ENCODE measurements at places on chromosomes 3 and 15. TPM values are rescaled to one million over a fixed set of nuclear protein-coding genes. Genes with fewer than 3 reads are reported as not detected.

- peaks cover 10% of the 10 kb centered on the region for H3K27me3 ChIP-seq
- no peak for DNase-seq
- no peaks in the 10 kb centered on the region for H3K4me1 ChIP-seq
- H3K4me3 ChIP-seq: no peak overlapping the region
- H3K27ac ChIP-seq: no peak overlapping the region
- no peaks in the 10 kb centered on the region for H3K36me3 ChIP-seq
Observed at GRCh38 chr3:5463991-5464390, 276.5 kb downstream of the EDEM1 start.

DNA sequence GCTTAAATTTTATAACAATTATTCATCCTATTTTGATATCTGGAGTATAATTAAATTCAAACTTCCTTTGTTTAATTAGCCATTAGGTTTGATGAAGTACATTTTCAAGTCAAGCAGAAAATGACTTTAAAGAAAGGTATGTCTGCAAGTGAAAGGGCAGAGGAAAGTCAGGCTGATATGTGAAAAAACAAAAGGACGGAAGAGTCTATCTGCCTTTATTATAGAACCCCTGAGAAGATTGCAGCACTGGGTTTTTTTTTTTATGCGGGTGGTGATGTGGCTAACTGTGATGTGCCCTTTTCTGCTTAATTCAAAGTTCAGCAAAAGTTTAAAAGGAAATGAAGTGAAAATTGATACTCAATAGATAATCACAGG is 83.2 kb downstream of the COL8A1 start:
- no peak overlapping the region for H3K27ac ChIP-seq
- no peaks in the 10 kb centered on the region for H3K4me1 ChIP-seq
- peaks cover 2% of the 10 kb centered on the region for H3K27me3 ChIP-seq
- DNase-seq: no peak

DNA sequence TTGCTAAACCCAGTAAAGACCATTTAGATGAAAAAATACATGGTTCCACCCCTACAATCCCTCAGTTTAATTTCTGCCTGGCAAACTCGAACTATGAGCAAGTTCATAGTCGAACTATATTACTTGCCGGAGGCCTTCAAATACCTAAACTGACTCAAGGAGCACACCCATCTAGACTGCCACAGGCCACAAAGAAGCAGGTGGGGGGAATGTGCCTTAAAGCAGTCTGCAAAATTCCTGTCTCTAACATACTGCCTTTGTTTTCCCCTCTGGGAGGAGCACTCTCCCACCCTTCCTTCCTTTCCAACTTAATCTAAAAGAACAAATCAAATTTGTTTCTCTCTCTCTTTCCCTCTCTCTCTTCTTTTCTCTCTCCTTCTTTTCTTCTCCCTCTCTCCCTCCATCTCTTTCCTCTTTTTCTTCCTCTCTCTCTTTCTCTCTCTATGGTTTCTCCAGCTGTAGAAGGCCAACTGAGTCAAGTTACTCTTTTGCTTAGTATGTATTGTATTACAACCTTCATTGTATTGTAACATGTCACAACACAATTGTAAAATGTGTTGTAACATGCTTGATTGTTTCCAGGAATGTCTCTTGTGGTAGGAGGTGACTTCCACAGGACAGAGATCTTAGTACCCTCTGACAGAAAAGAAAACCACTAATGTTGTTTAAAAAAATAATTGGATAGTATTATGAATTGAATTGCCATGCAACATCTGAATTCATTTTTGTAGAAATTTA is 496.3 kb downstream of the ROBO2 start:
- H3K27me3 ChIP-seq: no peaks in the 10 kb centered on the region
- H3K27ac ChIP-seq: no peak overlapping the region
- no peak overlapping the region for H3K4me3 ChIP-seq
- DNase-seq: no peak
- no peaks in the 10 kb centered on the region for H3K36me3 ChIP-seq

- no peaks in the 10 kb centered on the region for H3K27me3 ChIP-seq
- peaks cover 21% of the 10 kb centered on the region for H3K36me3 ChIP-seq
- peak overlapping the region; percentile 2 for H3K27ac ChIP-seq
- no peak overlapping the region for H3K4me3 ChIP-seq
- no peak for DNase-seq
Observed at GRCh38 chr15:64635499-64636495, 139.6 kb downstream of the RBPMS2 start.

GRCh38 chr3:14538451-14539088 is 1.6 kb downstream of the GRIP2 start:
- H3K36me3 ChIP-seq: no peaks in the 10 kb centered on the region
- peaks cover 12% of the 10 kb centered on the region for H3K27me3 ChIP-seq
- DNase-seq: no peak
- no peak overlapping the region for H3K27ac ChIP-seq
- H3K4me1 ChIP-seq: no peaks in the 10 kb centered on the region
- H3K4me3 ChIP-seq: no peak overlapping the region

DNA sequence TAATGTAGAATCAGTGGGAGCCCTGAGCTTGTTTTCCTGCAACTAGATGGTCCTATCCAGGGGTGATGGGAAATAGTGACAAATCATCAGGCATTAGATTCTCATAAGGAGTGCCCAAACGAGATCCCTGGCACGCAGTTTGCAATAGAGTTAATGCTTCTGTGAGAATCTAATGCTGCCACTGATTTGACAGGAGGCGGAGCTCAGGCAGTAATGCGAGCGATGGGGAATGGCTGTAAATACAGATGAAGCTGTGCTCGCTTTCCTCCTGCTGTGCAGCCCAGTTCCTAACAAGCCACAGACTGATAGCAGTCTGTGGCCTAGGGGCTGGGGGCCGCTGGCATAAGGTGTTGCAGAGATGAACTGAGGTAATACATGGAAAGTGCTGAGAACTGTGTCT is 28.3 kb upstream of the TMEM42 start:
- H3K4me3 ChIP-seq: no peak overlapping the region
- H3K27ac ChIP-seq: no peak overlapping the region
- no peaks in the 10 kb centered on the region for H3K4me1 ChIP-seq
- H3K36me3 ChIP-seq: peaks cover 9% of the 10 kb centered on the region

GRCh38 chr3:150059729-150060128 is 89.0 kb upstream of the PFN2 start:
- DNase-seq: no peak
- no peaks in the 10 kb centered on the region for H3K4me1 ChIP-seq
- no peak overlapping the region for H3K27ac ChIP-seq
- H3K4me3 ChIP-seq: no peak overlapping the region
- H3K36me3 ChIP-seq: no peaks in the 10 kb centered on the region
- peaks cover 9% of the 10 kb centered on the region for H3K27me3 ChIP-seq

DNA sequence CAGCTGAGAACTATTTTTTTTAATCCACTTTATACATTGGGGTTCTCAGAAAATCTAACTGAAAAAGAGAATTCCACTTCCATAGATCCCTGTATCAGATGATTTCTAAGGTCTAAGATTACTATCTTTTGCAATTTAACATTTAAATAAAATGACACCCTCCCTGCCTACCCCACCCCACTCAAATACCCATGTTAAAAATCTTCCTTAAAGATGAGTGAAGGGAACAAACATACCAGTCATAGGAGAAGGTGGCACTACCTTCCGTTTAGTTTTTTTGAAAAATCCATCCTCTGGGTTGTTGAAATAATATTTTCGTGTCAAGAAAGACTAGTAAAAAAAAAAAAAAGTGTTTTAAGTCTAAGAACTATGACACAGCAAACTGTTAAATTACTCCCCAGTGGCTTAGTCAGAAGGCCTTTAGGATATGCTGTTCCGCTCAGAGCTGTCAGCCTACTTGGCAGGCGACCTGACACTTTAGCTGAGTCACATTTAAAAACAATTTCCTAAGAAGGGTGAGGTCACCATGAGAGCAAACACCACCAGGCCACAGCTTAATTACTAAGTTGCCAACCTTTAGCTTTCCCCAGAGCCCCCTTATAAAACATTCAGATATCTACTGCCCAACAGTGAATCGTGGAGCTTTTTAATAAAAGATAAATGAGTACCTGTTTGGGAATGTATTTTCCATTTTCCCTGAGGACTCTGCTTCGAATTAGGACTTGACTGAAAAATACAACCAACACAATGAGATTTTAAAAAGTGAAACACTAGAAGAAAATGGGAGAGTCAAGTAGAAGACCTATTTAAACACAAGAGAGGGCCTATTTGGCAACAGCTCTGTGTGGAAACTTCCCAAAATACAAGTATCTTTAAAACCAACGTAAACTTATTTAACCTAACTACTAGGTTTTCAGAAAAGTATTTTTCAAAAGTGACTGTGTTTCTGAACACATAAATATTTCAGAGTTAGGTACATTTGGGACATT is 9.6 kb downstream of the EMC3 start:
- no peak overlapping the region for H3K27ac ChIP-seq
- peaks cover 3% of the 10 kb centered on the region for H3K4me1 ChIP-seq
- H3K36me3 ChIP-seq: peaks cover 63% of the 10 kb centered on the region
- no peak overlapping the region for H3K4me3 ChIP-seq

- DNase-seq: no peak
- H3K4me1 ChIP-seq: no peaks in the 10 kb centered on the region
- no peak overlapping the region for H3K4me3 ChIP-seq
- no peaks in the 10 kb centered on the region for H3K27me3 ChIP-seq
- no peak overlapping the region for H3K27ac ChIP-seq
Observed at GRCh38 chr15:96184297-96184696, 146.2 kb upstream of the NR2F2 start.

GRCh38 chr3:142507241-142507640 is 59.4 kb upstream of the XRN1 start:
- H3K4me1 ChIP-seq: peaks cover 2% of the 10 kb centered on the region
- peaks cover 61% of the 10 kb centered on the region for H3K36me3 ChIP-seq
- H3K27ac ChIP-seq: no peak overlapping the region
- no peaks in the 10 kb centered on the region for H3K27me3 ChIP-seq
- no peak for DNase-seq

GRCh38 chr3:149792452-149793270 is at the start of gene ANKUB1:
Gene ANKUB1, minus strand, starts transcription at chr3:149792554. Its CDS starts 188 bp downstream, at chr3:149792366.
- no peaks in the 10 kb centered on the region for H3K4me1 ChIP-seq
- H3K27ac ChIP-seq: no peak within 1 kb of the TSS
- H3K4me3 ChIP-seq: no peak within 1 kb of the TSS
- H3K36me3 ChIP-seq: no peaks in the 10 kb centered on the region
- DNase-seq: no peak

- H3K27me3 ChIP-seq: peaks cover 2% of the 10 kb centered on the region
- no peak overlapping the region for H3K4me3 ChIP-seq
- H3K27ac ChIP-seq: no peak overlapping the region
Observed at GRCh38 chr15:68683026-68683425, 104.2 kb downstream of the CORO2B start.

GRCh38 chr3:184325715-184326369 is 11.4 kb downstream of the EIF4G1 start:
- no peaks in the 10 kb centered on the region for H3K4me1 ChIP-seq
- H3K27ac ChIP-seq: no peak overlapping the region
- H3K27me3 ChIP-seq: no peaks in the 10 kb centered on the region
- no peak for DNase-seq
- no peak overlapping the region for H3K4me3 ChIP-seq

GRCh38 chr3:23406601-23407000 is 203.5 kb downstream of the UBE2E2 start:
- H3K27ac ChIP-seq: no peak overlapping the region
- H3K4me3 ChIP-seq: no peak overlapping the region
- no peak for DNase-seq

- DNase-seq: no peak
- H3K4me1 ChIP-seq: no peaks in the 10 kb centered on the region
- H3K36me3 ChIP-seq: no peaks in the 10 kb centered on the region
- peaks cover 17% of the 10 kb centered on the region for H3K27me3 ChIP-seq
- no peak overlapping the region for H3K4me3 ChIP-seq
Observed at GRCh38 chr3:156207802-156208685, 87.7 kb downstream of the KCNAB1 start.

DNA sequence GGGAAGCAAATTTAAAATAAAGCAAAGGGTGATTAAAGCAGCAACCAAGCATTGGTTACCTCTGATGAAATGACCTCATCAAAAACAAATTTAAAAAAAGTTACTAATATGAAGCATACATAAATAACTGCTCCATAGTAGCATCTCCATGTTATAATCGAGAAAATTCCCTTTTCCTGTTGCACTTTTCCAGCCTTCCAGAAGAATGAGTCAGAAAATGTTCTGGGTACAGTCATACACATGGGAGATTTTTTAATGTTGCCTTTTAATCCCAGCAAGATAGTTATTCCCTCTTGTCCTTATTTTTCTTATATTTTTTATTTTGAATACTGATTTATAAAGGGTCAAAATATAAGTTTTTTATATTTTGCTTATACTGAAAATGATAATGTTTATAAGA is 2.6 kb upstream of the TMCO5A start:
- no peaks in the 10 kb centered on the region for H3K4me1 ChIP-seq
- no peak overlapping the region for H3K4me3 ChIP-seq
- H3K27ac ChIP-seq: no peak overlapping the region
- DNase-seq: no peak
- peaks cover 3% of the 10 kb centered on the region for H3K27me3 ChIP-seq

DNA sequence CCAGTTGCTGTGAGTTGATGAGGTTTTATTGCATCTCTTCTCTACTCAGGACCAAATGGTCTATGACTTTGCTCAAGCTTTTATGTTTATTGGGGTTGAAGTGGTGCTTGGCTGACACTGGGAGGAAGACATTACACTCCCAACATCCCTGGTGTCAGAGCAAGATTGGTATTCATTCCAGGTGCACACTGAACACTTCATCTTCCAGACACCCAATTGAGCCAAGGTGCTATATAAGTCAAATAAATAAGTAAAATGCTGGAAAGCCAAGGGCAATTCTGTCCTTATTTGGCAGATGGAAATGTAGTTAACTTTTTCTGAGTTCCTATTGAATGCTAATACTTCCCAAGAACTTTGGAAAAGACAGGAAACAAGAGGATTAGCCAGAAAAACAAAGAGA is 53.2 kb upstream of the CDV3 start:
- no peak for DNase-seq
- H3K36me3 ChIP-seq: no peaks in the 10 kb centered on the region
- no peak overlapping the region for H3K27ac ChIP-seq
- H3K4me3 ChIP-seq: no peak overlapping the region
- H3K27me3 ChIP-seq: no peaks in the 10 kb centered on the region

DNA sequence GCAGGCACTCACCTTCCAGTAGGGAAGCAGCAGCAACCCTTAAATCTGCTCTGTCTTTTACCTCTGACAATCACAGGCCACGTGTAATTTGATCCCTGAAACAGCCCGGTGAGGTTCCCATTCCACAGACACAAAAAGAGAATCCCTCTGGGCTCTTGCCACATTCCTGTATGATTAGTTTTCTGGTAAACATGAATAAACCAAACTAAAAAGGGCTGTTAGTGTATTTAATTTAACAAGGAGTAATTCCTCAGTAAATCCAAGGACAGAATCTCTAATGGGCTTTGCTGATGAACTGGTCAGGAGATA is 186.9 kb downstream of the FAM43A start:
- no peak overlapping the region for H3K27ac ChIP-seq
- no peaks in the 10 kb centered on the region for H3K36me3 ChIP-seq
- H3K4me1 ChIP-seq: peaks cover 19% of the 10 kb centered on the region
- no peak for DNase-seq
- H3K4me3 ChIP-seq: no peak overlapping the region
- H3K27me3 ChIP-seq: peaks cover 9% of the 10 kb centered on the region

- no peak for DNase-seq
- no peak overlapping the region for H3K4me3 ChIP-seq
- no peaks in the 10 kb centered on the region for H3K27me3 ChIP-seq
- H3K4me1 ChIP-seq: no peaks in the 10 kb centered on the region
Observed at GRCh38 chr3:78728406-78729145, 1039.2 kb downstream of the ROBO1 start.

The TMEM212 gene
- total RNA-seq: not detected

The ARGFX gene
- total RNA-seq: not detected

The HSPBAP1 gene
- 20.6 TPM for total RNA-seq

The TPRG1 gene
- total RNA-seq: not detected

The TGM4 gene
- not detected for total RNA-seq

The SLC2A2 gene
- not detected for total RNA-seq
